ENCODE measurements at places on chromosomes 12 and 14. TPM values are rescaled to one million over a fixed set of nuclear protein-coding genes. Genes with fewer than 3 reads are reported as not detected.

DNA sequence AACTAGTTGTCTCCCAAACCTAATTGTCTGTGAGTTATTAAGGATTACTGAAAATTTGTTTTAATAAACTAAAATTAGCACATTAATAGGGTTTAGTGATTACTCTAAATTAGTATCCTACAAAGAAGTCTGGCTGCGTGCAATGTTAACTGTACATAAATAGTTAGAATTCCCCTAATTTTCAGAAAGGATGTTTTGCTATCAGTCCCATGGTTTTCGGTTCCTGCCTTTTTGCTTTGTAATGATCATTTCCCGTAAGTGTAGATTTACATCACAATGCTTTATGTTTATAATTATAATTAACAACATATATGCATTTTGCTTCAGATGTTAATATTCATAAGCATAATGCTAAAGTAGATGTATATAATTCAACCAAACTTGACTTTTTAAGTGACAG lies 19.8 kb upstream of the LYZ start:
- no peak for DNase-seq

DNA sequence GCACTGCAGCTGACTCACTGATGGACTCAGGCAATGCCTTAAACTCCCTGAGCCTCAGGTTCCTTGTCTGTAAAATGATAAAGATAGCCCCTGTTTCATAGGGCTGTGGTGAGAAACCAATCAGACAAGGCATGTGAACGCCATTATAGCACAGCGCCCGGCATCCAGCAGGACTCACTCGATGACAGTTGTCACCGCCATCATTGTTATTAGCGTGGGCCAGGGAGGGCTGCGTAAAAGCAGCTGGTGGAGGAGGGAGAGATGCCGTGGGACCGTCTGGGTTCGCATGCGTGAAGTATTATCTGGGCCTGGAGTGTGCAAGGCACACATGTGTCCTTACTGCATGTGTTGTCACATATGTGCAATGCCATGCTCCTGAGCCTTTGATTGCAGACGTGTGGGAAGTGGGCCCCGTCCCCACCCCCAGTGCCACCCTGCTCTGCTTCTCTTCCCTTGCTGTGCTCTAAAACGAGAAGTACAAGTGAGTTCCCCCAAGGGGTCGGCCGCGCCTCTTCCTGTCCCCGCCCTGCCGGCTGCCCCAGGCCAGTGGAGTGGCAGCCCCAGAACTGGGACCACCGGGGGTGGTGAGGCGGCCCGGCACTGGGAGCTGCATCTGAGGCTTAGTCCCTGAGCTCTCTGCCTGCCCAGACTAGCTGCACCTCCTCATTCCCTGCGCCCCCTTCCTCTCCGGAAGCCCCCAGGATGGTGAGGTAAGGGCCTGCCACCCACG lies at the start of gene PTPN6:
Gene PTPN6, plus strand, starts transcription at position 546 of the 730 bp plus-strand sequence. Its CDS starts 157 bp downstream, at position 703.
- DNase-seq = peak; percentile 53

- no peak for DNase-seq
Observed at GRCh38 chr12:88063375-88063774, 34.2 kb upstream of the C12orf50 start.

GRCh38 chr14:99964979-99965378 lies 100.2 kb upstream of the EVL start:
- DNase-seq = no peak

The SUSD6 gene
- total RNA-seq = 41.6 TPM
